ENCODE measurements at places on chromosomes 13 and 19.

GRCh38 chr19:46654621-46655152 is 6.3 kb downstream of the DACT3 start:
- no peak for DNase-seq

- no peak for DNase-seq
Observed at GRCh38 chr19:14562660-14563589, 8.9 kb downstream of the NDUFB7 start.

GRCh38 chr19:53655042-53655665 is 23.4 kb downstream of the DPRX start:
- DNase-seq, result no peak

- peak; percentile 72 for DNase-seq
Observed at GRCh38 chr19:10112895-10113591, 1.6 kb downstream of the P2RY11 start.

DNA sequence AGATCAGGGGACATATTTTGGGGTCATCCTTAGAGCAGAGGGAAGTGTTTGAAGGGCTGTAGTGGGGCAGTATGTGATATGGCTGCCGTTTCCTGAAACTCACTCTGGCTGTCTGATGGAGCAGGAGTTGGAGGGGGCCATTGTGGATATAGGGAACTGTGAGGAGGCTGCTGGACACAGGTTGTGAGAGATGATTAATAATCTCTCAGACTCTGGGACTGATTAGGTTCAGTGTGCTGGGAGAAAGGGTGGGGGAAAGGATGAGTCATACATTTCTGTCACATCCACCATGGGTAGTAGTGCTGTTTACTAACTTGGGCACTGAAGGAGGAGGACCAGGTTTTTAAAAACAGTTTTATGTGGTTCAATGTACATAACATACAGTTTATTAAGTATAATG is 4.8 kb downstream of the B3GLCT start:
- peak; percentile 31 for DNase-seq

DNA sequence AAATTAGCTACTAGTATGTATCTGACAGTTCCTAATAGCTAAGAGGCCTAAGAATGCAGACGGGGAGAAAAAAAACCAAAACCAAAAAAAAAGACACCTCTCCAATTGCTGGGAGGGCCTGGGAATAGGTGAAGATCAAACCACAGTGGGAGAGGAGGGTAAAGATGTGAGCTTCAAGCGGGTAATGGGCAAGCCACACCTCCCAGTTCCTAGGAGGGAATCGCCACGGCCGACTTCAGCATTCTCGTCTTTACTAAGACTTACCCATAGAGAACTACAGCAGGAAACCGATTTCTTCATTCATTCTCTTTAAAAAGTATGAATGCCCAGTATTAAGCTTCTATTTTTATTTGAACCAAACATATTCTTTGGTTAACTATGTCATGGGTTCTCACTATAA is 5.6 kb upstream of the EEF1AKMT1 start:
- DNase-seq, result no peak

DNA sequence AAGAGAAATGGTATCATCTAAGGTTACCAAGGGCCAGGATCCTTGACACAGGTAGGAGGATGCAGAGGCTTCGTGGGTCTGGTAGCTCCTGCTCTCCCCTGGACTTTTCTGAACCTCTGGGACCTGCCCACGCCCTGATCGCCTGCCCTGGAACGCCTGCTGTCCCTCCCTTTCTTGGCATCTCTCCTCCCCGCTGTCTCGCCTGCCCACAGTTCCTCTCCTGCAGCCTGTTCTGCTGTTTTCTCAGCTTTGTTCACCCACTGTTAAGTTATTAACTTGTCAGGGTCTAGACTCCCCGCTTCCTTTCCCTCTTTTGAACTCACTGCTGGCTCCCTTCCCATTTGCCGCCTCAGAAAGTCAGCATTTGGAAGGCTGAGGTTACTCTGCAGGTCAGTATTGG is 19.8 kb downstream of the SERP2 start:
- DNase-seq, result no peak

- DNase-seq, result no peak
Observed at GRCh38 chr13:20847296-20847695, 55.2 kb downstream of the XPO4 start.

DNA sequence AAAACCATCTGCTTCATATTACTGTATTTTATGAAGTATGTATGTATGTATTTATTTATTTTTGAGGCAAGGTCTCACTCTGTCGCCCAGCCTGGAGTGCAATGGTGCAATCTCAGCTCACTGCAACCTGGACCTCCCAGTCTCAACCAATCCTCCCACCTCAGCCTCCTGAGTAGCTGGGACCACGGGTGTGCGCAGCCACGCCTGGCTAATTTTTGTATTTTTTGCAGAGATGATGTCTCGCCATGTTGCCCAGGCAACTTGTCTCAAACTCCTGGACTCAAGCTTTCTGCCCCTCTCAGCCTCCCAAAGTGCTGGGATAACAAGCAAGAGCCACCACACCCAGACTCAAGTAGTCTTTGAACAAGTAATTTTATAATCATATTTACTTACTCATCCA is 5.5 kb downstream of the KATNAL1 start:
- no peak for DNase-seq

GRCh38 chr19:17718947-17719711 is at the start of gene MAP1S:
Gene MAP1S (plus strand): TSS chr19:17719480. CDS start chr19:17719503, 23 bp downstream.
- peak; percentile 56 for DNase-seq

DNA sequence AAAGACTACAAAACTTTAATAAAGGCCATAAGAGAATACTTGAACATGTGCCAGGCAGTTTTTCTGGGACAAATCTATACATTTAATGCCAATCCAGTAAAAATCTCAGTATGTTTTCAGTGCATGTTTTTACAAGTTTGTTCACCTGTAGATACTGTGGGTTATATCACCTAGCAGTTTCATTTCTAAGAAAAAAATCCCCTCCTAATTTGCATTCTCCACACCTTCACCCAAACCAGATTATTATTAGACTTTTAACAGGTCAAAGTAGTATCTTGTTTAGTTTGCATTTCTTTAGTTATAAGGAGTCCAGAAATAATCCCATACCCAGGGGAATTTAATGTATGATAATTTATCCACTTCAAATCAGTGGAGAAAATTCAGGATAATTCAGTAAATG is 17.0 kb upstream of the LPAR6 start:
- no peak for DNase-seq

DNA sequence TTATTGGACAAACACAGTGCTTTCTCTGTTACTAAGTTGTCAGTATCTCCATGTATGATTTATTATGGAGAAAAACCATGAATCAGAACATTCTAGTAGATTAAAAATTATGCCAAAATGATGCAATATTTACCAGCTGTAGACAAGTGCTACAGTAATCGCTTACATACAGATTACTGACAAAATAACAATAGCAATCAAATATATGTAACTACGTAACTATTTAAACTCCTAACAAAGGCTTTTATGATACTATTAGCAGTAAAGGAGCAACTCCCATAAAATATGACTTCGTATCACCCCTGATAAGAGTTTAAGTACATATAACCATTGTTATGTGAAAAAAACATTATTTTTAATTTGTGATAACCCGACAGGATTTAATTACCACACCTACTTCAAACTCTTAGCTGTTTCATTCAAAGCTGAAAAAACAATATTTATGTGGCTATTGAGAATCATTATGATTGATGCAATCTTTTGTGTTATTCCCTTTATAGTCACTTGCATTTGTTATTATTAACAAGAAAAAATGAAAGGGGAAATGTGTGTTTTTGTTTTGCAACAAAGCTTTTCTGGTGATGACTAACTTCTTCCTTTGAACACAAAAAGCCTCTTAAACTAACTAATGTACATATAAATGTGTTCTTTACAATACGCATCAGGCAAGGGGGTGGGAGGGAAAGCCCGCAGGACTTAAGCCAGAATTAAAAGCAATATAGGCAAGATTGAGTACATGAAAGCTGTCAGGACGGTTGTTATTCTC is 147.4 kb downstream of the ABCC4 start:
- no peak for DNase-seq

DNA sequence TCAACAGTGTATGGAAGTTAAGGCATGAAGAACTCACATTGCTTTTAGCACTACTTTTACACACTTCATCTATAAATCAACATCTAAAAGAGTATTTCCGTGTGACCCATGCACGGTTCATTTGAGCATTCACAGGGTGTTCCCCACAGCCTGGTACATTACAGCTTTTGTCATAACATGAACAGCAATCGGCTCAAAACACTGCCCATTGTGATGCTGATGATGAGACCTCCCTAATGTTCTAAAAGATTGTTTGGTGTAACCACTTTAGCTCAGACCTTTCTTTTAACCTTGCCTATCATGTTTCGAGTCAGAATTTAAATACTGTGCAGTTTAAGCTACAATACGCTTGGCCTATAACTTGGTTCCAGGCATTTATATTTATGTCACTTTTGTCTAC is 4.1 kb upstream of the KLF5 start:
- no peak for DNase-seq

GRCh38 chr19:55490478-55491432 is 2.5 kb downstream of the SSC5D start:
- DNase-seq, result no peak

DNA sequence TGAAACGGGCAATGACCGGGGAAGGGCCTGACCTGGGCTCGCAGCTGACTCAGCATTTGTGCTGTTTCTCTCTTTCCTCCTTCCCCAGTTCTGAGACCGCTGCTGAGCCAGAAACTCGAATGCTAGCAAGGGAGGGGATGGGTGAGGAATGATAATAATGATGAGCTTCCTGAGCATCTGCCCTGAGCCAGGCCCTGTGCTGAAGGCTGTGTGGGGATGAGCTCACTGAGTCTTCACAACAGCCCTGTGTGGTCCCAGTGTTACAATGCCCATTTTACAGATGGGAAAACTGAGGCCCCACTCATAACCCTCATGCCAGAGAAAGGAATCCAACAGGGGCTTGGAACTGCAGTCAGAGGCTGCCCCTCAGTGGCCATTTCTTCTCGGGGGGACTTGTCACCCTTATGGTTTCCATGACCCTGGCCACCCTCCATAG is 8.1 kb downstream of the SULT2B1 start:
- DNase-seq, result no peak

- no peak for DNase-seq
Observed at GRCh38 chr13:101401196-101401595, 15.1 kb downstream of the NALCN start.

- DNase-seq, result no peak
Observed at GRCh38 chr13:110797230-110797877, 83.9 kb downstream of the ING1 start.

GRCh38 chr19:2627319-2627829 is 75.1 kb downstream of the GNG7 start:
- peak; percentile 56 for DNase-seq

- DNase-seq, result no peak
Observed at GRCh38 chr13:80359778-80360452, 19.0 kb upstream of the SPRY2 start.

DNA sequence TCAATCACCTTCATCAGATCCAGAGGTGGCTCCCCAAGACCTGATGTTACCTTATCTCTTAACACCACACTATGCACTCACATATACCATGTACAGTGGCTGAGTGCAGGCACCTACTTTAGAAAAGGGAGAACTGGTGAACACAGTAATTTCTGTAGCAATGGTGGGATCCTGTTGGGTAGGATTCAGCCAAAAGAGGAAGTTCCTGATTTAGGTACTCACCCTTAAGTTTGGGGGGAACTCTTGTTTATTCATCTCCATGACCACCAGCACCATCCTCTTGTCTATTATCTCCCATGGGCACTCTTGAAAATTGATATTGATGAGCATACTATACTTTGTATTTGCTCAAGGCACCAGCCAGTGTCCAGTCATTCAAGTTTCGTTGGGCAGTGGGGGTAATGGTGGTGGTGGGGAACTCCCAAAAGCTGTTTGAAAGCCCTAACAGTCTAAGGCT is 324.4 kb downstream of the LMO7 start:
- DNase-seq, result no peak

DNA sequence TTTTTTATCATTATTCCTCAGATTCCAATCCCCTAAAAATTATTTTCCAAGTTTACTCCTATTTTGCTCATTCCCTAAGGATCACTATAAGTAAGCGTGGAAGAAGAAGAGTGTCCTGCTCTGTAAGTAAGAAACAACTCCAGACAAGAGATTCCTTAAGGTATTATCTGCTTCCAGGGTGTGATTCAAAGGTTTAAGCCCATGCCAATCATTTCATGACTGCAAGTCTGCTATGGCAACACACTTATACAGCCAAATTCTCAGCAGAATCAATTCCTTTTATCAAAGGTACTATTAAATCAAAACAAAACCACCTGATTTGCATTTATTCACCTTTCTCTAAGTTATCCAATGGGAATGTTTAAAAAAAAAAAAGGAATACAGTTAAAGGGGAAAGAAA is 43.7 kb downstream of the FOXO1 start:
- DNase-seq, result no peak

DNA sequence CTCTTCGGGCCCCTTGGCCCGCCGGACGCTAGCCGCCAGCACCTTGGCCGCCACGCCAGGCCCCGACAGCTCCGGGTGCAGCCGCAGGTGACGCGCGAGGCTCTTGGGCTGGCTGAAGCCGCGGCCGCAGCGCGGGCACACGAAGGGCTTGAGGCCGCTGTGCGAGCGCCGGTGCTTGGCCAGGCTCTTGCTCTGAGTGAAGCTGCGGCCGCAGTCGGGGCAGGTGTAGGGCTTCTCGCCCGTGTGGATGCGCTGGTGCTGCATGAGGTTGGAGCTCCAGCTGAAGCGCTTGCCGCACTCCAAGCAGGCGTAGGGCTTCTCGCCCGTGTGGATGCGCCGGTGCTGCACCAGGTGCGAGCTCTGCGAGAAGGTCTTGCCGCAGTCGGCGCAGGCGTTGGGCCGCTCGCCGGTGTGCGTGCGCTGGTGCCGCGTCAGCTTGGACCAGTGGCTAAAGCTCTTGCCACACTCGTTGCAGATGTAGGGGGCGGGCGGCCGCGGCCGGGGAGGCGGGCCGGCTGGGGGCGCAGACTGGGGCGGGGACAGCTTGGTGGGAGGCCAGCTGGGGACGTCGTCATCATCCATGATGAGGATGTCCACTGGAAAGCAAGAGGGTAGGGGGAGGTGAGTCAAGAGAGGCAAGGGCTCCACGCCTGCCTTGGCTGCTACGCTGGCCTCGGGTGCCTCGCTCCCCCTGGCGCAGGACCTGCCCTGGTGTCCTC is 32.4 kb downstream of the ZNF787 start:
- no peak for DNase-seq

DNA sequence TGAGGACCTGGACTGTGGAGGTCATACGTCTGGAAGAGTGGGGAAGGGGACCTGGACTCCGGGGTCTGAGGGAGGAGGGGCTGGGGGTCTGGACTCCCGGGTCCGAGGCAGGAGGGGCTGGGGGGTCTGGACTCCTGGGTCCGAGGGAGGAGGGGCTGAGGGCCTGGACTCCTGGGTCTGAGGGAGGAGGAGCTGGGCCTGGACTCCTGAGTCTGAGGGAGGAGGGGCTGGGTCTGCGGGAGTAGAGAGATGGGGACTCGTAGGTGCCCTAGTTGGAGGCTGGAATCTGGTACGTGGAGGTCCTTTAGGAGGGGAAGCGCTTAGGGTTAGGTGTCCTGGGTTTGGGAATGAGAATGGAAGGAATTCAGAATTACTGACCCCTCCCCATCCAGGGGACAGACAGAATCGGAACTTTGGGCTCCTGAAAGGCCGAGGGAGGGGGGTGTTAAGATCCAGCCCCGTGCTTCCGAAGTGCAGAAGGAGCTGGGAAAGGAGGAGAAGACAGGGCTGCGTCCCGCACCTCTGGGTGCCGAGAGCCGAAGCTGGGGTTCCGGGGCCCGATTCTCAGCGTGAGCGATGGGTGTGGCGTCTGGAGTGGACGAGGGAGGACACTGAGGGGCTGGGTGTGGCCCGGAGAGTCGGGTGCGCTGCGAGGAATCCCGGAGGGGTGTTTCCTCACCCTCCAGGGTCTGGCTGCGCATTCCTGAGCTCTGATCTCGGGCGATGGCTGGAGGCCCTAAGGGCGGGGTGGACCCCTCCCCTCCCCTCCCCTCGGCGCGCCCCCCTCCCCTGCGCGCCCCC is 608 bp downstream of the MYADM start:
- DNase-seq, result peak; percentile 55

Measured in CD4-positive, alpha-beta T cell treated with Interleukin-2 at 100 ng/mL for 4 hours (primary cell).